ENCODE measurements at places on chromosomes 11 and 22.
A peak's percentile ranks its signal among the peaks of the same experiment; 100 is the strongest.

DNA sequence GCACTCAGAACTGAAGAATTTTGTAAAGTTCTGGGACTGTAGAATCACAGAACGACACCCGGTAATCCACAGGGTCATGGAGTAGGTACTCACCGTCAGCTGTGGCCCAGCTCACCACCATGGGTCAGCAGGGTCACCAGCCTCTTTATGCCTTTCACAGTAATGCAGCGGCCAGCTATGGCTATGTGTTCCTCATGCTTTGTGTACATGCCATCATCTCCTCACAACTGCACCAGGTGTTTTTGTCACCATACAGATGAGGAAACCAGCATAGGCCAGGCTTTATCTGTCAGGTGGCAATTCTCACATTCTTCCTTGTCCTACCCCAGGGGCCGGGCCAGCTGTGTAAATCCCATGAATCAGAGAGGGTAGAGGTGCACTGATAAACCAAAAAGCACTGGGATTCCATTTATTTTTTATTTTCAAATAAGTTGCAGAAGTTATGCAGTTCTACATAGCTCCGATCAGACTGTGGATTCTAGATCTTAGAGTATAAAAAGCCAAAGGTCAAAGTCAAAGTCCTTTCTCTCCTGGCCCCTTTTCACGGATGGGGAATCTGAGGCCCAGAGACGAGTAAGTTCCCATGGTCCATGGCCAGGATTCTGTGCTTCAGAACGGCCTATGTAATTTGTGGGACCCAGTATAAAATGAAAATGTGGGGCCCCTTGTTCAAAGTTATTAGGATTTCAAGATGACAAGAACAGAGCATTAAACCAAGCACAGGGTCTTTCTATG, 17.5 kb downstream of the TSKU start:
- DNase-seq, result no peak

DNA sequence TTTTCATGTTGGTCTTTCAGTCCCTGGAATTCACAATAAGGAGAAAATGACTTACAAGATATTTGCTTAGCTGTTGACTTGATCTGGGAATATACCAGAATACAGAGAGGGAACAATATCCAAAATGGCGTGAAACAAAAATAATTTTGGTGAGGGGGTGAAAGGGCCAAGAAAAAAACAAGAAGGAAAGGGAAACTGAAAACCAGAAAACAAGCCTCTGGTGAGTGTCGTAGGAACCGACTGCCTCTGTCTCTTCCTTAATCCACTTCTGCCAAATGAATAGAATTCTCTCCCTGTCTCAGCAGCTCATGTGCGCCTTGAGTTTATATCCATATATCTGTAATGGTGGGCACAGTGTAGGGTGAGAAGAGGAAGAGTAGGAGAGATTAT, 367.6 kb downstream of the ETS1 start:
- DNase-seq, result no peak

- DNase-seq, result no peak
Observed at GRCh38 chr11:64337538-64338249, 2.3 kb upstream of the CCDC88B start.

DNA sequence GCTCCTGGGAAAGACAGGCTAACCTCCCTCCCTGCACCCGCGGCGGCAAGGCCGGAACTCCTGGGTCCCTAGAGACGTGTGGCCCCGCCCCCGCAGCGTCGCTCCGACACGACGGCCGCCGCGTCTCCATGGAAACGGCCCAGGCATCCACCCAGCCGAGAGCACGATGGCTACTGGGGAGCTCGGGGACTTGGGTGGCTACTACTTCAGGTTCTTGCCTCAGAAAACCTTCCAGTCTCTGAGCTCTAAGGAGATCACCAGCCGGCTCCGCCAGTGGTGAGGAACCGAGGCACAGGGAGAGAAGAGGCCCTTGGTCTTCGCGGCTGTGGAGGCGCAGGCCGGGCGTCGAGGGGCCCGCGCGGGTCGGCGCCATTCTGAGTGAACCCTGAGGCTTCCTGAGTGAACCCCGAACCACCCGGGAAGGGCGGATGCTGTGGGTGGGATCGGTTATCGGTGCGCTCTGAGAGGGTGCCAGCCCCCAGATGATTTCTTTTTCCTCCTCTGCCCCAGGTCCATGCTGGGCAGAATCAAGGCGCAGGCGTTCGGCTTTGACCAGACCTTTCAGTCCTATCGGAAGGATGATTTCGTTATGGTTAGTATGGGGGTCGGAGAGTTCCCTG, at the start of gene CFAP300:
Gene CFAP300, plus strand, starts transcription at position 133 of the 620 bp plus-strand sequence. Its CDS starts 34 bp downstream, at position 167.
- peak; percentile 83 for DNase-seq

DNA sequence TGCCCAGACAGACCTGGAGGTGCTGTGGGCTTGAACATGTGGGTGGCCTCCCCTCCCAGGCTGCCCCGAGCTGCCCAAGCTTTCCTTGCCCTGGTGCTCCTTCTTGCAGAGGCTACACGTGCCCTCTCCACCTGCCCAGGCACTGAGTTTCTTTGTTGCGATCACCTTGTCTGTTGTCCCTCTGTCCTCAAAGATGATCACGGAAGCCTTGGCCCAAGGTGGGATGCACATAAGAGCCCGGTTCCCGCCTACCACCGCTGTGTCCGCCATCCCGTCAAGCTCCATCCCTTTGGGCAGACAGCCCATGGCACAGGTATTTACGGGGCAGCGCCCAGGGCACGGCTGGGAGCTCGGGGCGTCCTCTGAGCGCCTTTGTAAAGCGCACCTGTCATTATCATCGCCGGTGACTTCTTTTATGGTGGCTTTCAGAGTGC, 67.5 kb downstream of the MED15 start:
- no peak for DNase-seq

DNA sequence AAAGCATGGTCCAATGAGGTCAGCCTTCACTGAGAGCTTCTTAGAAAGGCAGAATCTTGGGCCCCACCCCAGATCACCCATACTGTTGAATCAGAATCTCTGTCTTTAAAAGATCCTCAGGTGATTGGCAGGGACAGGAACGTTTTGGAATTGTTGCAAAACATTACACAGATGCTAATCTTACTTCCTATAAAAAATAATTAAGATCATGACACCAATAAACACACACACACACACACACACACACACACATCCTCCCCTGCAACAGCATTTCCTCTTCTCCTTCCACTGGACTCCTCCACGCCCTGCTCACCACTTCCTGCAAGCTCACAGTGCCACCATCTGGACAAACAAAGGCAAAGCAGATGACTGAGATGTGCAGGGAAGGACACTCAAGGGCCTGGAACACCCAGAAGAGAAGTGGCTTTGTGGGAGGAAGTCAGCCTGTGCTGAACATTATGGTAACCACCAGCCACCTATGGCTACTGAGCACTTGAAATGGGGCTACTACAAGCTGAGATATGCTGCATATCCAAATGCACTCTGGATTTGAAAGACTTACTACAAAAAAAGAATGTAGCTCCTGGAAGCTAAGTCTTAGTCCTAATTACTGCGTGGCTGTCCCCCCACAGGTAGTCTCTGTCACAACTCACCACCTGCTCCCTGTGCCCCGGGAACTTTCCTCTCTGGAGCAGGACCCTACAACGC, 65.6 kb downstream of the BTG4 start:
- peak; percentile 86 for DNase-seq

GRCh38 chr11:75194147-75194546, 43.2 kb downstream of the SLCO2B1 start:
- DNase-seq, result no peak

- no peak for DNase-seq
Observed at GRCh38 chr11:118524757-118525470, 2.4 kb upstream of the TTC36 start.

GRCh38 chr11:78216571-78217287, 28.0 kb downstream of the USP35 start:
- DNase-seq, result peak; percentile 58

- no peak for DNase-seq
Observed at GRCh38 chr11:117716521-117717440, 80.2 kb downstream of the DSCAML1 start.

DNA sequence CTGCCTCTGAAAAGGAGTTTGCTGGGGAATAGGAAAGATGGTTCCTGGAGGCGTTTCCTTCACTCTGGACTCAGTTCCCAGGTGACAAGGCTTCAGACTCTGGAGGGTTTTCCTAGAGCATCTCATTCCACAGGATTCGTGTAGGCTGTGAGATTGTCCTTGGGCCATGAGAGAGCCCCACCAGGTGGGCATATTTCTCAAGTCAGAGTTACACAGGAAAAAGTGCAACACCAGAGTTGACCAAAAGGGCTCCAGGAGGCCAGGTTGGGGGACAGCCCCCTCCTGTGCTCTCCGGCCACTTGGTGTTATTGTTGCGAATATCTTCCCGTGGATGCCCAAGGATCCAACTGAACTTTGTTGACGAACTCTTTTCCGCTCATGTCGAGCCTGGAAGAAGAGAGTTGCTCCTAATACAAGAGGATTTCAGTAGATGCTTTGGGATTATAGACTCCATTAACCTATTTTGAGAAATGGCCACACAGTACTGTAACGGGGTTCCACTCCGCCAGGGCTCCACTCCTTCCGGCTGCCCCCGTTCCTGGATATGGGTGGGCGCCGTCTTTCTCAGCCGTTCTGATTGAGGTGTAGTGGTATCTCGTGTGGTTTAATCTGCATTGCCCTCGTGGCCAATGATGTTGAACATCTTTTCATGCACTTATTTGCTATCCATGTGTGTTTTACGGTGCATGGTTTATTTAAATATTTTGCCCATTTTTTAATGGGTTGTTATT, 580.3 kb downstream of the BRD1 start:
- DNase-seq, result no peak

- DNase-seq, result no peak
Observed at GRCh38 chr11:71505001-71505400, 22.1 kb upstream of the KRTAP5-7 start.

GRCh38 chr11:68146704-68147474, 25.7 kb upstream of the CHKA start:
- peak; percentile 78 for DNase-seq

DNA sequence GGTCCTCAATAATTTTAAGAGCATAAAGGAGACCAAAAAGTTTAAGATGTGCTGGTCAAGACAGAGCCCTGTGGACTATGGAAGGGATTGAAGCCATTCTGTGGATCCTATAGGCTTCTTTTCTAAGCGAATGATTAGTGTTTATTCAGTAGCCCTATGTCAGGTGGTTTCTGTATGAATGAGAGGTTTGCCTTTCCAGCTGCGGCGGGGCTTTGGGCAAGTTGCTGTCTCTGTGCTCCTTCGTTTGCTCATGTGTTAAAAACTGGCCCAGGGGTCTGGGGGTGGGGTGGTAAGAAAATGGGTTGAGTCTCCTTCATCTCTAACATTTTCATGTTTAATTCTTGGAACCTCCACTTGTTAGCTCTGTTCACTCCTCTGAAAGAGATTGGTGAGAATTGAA, 105.3 kb downstream of the PTPRJ start:
- no peak for DNase-seq

- peak; percentile 60 for DNase-seq
Observed at GRCh38 chr11:75384438-75385080, 14.8 kb upstream of the RPS3 start.

GRCh38 chr22:31861226-31861840, 83.0 kb upstream of the YWHAH start:
- no peak for DNase-seq

- no peak for DNase-seq
Observed at GRCh38 chr11:116916886-116917285, 79.5 kb upstream of the APOA1 start.

- DNase-seq, result no peak
Observed at GRCh38 chr22:43256569-43256968, 69.6 kb upstream of the TTLL12 start.

DNA sequence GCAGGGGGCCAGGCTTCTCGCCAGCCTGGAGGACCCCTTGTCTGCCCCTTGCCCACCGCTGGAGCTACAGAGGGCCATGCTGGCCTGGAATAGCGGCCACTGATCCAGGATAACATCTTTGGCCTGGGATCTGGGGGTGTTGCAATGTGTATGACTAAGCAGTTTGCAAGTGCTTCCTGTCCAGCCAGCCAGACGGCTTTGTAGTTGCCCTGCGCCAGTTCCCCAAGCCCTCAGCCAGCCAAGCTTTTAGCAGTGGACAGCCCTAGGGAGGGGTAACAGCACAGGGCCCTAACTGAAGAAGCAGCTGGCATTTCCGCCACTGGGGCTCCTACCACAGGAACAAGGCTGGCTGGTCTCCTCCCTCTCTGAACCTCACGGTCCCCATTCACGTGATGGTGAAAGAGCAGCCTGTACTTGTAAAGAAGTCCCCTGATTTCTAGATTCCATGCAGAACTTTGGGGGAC, 32.1 kb downstream of the UQCR10 start:
- DNase-seq, result peak; percentile 96

DNA sequence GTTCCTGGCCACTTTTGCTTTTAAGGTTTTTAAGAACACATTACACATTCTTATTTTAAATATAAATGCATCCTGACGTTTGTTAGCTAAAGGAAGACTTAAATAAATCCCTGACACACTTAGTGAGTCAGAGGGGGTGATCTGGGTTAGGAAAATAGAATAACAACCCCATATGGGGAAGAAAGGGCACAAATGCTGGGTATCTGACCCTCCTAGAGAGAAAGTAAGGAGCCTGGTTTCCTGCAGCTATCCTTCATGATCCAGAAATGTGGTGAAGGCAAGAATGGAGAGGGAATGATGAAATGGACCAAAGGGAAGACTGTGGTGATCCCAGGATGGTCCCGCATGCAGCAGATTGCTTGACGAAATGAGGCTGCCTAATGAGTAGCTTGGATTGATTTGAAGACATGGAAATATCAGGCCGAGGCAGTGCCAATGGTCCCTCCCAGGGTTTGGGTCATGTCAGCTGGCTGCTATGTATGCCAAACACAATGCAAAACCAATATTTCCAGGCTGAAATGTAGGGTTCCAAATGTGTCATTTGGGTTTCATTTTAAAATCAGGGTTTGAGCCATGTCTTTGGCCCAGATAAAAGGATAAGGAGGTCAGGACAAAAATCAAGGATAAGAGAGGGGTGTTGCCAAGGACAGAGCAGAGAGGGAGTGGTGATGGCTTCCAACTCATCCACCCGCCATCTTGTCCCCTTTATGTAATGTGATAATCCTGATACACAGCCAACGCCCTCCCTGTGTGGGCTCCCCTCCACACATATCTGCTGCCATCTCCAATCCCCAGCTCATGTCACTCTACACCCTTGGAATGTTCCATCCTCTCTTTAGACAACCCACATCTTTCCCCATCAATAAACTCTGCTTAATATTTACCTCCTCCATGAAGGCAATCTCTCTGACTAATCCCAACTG, 135.1 kb upstream of the PITPNB start:
- no peak for DNase-seq

DNA sequence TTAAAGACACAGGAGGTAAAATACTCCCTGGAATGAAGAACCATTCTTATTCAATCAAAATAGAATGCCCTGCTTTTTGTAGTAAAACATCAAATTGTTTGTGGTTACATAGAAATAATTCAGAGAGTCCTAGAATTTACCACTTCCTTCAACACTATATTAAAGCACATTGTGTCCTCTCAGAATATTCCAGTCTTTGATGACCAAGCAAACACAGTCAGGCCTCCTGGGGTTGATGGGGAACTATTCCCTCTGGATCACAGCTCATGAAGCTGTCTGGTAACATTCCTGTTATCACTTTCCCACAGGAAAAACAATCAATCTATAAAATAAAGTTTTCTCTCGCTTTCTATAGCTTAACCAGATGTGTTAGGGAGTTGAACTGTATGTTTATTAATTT, 389.3 kb downstream of the KCNA4 start:
- no peak for DNase-seq
